ENCODE measurements at places on chromosomes 5 and 9.

DNA sequence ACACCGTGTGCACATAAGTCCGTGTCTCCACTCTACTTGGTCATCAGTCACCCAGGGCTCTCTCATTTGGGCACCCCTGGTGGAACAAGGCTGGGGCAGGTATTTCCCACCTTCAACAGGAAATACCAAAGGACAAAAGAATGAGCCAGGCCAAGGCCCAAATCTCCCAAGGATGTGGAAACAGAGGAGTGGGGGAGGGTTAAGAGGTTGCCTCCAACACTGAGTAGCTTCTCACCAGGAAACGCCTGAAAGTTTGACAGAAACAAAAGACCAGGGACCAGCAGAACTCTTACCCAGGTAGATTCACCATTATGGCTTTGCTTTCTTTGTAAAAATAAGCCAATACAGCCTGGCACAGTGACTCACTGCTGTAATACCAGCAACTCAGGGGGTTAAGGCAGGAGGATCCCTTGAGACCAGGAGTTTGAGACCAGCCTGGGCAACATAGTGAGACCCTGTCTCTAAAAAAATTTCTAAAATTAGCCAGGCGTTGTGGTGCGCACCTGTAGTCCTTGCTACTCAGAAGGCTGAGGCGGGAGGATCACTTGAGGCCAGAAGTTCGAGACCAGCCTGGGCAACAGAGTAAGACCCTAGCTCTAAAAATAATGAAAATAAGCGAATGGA lies 12.7 kb downstream of the SLC1A3 start:
- no peak for DNase-seq

GRCh38 chr5:76755779-76756637 lies 40.1 kb downstream of the F2R start:
- DNase-seq: no peak

GRCh38 chr5:37448941-37449340 lies 69.8 kb downstream of the WDR70 start:
- no peak for DNase-seq

GRCh38 chr9:127505396-127506116 lies 54.2 kb downstream of the LRSAM1 start:
- peak; percentile 76 for DNase-seq

GRCh38 chr9:79473704-79474103 lies 98.1 kb upstream of the TLE4 start:
- no peak for DNase-seq

- no peak for DNase-seq
These were observed 708.6 kb upstream of the WWC1 start for GRCh38 chr5:167582886-167583285.

DNA sequence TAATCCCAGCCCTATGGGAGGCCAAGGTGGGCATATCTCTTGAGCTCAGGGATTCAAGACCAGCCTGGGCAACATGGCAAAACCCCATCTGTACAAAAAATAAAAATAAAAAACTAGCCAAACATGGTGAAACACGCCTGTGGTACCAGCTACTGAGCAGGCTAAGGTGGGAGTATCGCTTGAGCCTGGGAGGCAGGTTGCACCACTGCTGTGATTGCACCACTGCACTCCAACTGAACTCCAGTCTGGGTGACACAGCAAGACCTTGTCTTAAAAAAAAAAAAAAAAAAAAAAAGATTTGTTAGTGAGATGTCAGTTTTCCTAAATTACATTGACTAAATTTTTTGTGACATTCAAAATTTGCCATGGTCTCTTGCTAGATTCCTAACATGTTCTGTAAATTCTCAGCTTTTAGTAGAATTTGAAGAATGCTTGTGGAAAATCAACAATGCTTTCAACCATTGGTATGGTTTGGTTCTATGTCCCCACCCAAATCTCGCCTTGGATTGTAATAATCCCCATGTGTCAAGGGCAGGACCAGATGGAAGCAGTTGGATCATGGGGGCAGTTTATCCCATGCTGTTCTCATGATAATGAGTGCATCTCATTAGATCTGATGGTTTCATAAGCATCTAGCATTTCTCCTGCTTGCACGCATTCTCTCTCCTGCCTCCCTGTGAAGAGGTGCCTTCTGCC lies 236.1 kb downstream of the ARRDC3 start:
- DNase-seq: no peak

- no peak for DNase-seq
These were observed 13.3 kb downstream of the PHAX start for GRCh38 chr5:126613941-126614592.

GRCh38 chr9:86966852-86967511 lies 19.7 kb upstream of the GAS1 start:
- DNase-seq: no peak

- no peak for DNase-seq
These were observed 273.2 kb downstream of the SAXO1 start for GRCh38 chr9:18759827-18760226.

- no peak for DNase-seq
These were observed 20.4 kb upstream of the SLC2A6 start for GRCh38 chr9:133499132-133499891.

GRCh38 chr5:58459146-58460001 lies 512 bp downstream of the PLK2 start:
- DNase-seq: no peak

GRCh38 chr9:85331626-85332025 lies 410.1 kb downstream of the AGTPBP1 start:
- DNase-seq: no peak

DNA sequence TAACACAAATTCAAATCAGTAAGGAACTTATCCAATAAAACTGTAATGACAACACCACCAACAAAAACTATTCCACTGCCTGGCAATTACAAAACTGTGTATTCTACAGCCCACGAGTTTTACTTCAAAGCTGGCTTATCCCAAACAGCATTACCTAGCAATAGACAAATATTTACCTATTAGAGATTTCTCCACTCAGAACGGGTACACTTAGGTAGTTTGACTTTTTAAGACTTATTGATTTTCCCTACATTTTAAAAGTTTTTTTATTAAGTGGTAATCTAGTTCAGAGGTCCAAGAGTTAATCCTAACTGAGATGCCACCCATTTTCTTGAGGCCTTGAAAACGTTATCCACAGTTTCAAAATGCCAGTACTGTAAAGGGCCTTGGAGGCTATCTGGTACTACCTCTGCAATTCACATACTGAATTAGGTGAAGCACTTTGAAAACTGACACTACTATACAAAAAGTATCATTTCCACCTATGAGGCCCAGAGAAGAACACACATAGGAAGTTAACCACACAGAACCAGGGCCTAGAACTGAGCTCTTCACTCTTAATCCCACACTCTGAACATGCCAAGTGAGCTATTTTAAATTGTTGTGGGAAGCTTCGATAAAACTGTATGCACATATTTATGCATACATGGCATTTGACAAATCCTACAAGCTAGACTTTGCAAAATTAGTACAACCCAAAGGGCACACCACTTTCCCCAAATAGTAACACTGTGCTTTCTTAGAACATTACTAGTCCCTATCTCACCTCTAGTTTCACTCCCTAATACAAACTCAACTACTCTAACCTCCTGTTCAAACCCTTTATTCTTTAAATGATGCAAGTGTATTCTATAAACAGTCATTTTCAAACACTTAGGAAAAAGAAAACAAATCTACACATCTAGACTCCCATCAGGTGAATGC lies 2.1 kb downstream of the NADK2 start:
- DNase-seq: no peak

GRCh38 chr9:136717399-136717798 lies 5.0 kb downstream of the DIPK1B start:
- no peak for DNase-seq

GRCh38 chr5:134784946-134785620 lies 26.5 kb downstream of the DDX46 start:
- DNase-seq: no peak

GRCh38 chr5:141349917-141350619 lies at the start of gene PCDHGB1:
PCDHGB1 (plus strand) TSS chr5:141350099; CDS start chr5:141350261, 162 bp downstream.
- peak; percentile 76 for DNase-seq

DNA sequence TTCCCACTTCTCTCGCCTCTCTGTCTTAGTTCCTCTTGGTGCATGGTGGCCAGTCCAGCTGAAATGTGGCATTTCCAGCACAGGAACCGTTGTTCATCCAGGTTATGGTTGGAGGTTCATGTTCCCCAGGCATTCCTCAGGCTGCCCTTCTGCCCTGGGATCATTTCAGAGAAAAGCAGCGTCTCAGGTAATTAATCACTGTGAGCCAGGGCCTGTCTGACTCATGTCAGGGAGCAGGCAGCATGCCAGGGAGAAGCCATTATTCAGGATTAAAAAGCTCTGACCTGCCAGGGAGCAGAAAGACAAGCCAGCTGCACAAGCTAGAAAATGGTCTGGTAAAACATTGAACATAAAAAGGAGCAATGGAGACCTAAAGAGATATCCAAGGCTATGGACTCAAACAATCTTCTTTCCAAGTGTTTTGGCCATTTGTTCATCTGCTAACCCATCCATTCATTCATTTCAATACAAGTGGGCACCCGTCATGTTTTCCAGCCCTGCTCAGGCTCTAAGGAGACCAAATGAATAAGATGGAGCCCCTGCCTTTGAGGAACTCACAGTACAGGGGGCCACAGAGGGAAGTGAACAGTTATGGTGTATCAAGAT lies 241.4 kb downstream of the DRD1 start:
- no peak for DNase-seq

DNA sequence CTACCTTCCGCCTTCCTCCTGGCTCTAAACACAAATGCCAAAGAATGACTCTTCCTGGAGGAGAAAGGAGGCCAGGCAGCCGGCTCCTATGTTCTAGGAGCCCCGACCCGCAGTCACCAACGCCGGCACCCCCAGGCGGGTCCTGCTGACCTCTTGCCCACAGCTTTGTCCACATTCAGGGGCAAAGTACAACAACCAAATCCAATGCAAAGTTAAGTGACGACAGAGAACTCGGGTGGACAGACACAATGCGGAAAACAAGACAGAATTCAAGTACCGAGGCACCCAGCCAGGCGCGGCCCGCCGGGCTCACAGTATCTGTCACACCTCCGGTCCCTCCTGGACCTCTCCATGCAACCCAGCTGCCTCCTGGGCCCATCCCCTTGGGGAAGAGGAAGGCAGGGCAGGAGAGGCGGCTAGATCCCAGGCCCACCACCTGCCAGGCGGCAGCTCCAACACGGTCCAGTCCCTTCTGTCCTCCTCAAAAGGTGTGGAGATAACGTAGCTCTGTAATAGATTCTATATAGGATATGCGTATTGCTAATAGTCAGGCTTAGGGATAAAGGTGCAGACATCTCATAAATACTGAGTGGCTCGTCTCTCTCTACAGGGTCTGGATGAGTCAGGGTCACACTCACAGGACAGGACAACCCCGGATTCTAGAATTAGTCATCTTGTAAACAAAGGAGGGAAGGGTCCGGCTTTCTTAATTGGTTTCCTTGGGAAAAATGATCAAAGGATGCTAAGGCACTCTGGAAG lies 46.9 kb upstream of the UBAC1 start:
- no peak for DNase-seq

DNA sequence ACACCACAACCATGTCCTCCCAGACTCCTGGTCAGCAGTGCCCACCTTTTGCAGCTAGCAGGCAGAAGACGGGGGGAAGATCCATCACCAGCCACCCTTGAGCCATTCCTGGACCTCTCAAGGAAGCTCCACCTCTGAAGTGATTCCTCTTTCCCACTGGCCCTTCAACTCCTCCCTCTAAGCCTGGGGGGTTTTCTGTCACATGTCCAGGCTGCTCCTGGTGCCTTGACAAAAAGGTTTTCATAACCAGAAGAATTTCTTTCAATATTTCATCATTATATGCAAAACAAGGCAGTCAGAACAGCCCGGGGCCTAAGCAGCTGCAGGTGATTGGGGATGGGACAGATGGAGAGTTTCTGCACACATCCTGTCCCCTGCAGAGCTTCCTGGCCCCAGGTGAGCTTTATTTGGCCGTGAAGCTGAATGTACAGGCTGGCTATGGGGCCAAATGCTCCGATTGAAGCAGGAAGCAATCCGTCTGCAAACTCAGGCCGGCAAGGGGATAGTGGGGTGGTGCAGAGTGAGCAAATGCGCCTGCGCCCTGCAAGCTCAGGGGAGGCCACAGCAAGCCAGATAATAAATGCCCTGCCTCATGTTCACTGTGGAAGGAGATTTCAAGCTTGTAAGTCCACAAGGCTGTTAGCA lies 173.5 kb downstream of the C5orf15 start:
- DNase-seq: no peak

DNA sequence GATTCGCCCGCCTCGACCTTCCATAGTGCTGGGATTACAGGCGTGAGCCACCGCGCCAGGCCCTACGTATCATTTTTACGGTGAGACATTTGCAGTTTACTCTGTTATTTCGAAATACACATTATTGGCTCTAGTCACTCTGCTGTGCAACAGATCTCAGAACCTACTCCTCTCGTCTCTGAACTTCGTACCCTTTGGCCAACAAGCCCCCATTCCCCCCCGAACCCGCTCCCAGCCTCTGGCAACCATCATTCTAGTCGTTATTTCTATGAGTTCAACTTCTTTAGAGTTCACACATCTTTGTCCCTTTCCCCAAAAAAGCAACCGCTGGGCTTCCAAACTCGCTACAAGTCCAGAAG lies 735 bp downstream of the PTGR1 start:
- DNase-seq: peak; percentile 41

- no peak for DNase-seq
These were observed 1.1 kb downstream of the CRB2 start for GRCh38 chr9:123356851-123357742.

DNA sequence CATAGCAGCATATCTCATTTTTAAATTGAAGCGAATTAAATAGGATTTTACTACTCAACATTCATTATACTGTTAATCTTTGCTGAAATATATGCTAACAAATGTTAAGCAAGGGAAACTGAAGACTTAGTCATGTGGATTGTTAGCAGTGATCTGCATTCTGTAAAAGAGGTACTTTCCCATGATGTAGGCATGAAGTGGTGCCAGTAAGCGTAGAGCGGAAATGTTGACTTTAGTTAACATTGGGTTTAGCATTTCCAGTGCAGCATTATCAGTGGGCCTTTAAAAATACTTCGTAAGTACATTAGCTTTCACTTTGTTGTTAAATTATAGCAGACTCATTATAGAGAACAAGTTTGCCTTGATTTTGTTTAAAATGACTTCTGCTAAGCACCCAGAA lies 130.3 kb downstream of the CDC42SE2 start:
- peak; percentile 41 for DNase-seq

DNA sequence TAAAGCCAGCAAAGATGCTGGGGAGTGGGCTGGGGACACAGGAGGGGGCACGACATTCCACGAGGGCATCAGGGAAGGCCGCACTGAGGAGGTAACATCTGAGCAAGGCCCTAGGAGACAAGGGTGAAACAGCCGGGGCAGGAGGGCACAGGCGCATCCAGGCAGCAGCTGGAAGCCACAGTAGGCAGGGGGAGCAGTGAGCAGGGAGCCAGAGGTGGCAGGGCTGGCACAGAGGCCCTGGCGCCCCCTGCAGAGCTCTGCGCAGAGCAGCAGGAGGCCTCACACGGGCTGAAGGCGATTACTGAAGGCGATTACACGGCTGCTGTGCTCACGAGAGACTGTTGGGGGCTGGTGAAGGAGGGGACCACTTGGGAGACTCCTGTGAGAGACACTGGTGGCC lies 15.4 kb downstream of the LMAN2 start:
- no peak for DNase-seq

- DNase-seq: no peak
These were observed 169.5 kb upstream of the IER5L start for GRCh38 chr9:129347316-129348120.

- DNase-seq: no peak
These were observed 75.7 kb downstream of the TUSC1 start for GRCh38 chr9:25602400-25603044.

GRCh38 chr5:137613554-137614265 lies 114.6 kb upstream of the SPOCK1 start:
- no peak for DNase-seq
